ENCODE measurements at places on chromosomes 5 and 9. TPM values are rescaled to one million over a fixed set of nuclear protein-coding genes. Genes with fewer than 3 reads are reported as not detected.

Gene SPINK13
- not detected for total RNA-seq

Gene HAVCR2
- not detected for total RNA-seq

Gene GRXCR2
- not detected for total RNA-seq

Gene NTNG2
- total RNA-seq = 5.1 TPM

Gene ACOT12
- total RNA-seq = 0.74 TPM

Gene SNAPC3
- total RNA-seq = 11.5 TPM

Gene NUDT12
- total RNA-seq = 9.2 TPM

Gene NR6A1
- total RNA-seq = 7.6 TPM

Gene SNCAIP
- total RNA-seq = not detected

Gene SMIM33
- total RNA-seq = not detected

Gene KIF20A
- total RNA-seq = 55.4 TPM

Gene PCDHGB2
- 5.3 TPM for total RNA-seq

Gene SSNA1
- total RNA-seq = 86.9 TPM

Gene PCDHGB7
- total RNA-seq = 6.7 TPM

Gene PTGES
- 1.1 TPM for total RNA-seq

Gene OBP2A
- total RNA-seq = not detected

Gene SH3PXD2B
- total RNA-seq = 39.7 TPM

Gene PNPLA7
- 3.9 TPM for total RNA-seq

Gene CDC25C
- total RNA-seq = 14.1 TPM

Gene CTSV
- 27.1 TPM for total RNA-seq

Gene EPB41L4A
- total RNA-seq = 0.87 TPM

Gene SLC1A1
- 0.05 TPM for total RNA-seq

Gene OR1Q1
- total RNA-seq = not detected

Gene TAF11L5
- total RNA-seq = not detected

Gene ZNF483
- total RNA-seq = 4.8 TPM

Measured in Panc1 (cell line).